ENCODE measurements at places on chromosomes 12 and 14. TPM values are rescaled to one million over a fixed set of nuclear protein-coding genes. Genes with fewer than 3 reads are reported as not detected.

DNA sequence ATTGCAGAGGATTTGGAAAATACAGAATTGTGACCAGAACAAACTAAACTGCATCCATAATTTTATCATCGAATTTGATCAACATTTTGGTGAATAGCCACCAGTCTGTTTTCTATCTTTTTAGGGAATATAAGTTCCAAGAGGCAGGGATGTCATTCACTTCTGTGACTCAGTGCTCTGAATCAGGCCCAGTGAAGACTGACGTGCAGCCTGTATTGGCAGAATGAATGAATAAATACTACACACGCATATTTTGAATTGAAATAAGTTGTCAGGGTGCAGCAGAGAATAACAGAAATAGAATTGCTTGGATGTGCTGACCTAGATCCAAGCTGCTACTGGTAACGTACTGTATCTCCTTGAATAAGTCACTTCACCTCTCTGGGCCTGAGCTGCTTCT lies 1.3 kb upstream of the EMP1 start:
- no peak overlapping the region for H3K27ac ChIP-seq
- H3K27me3 ChIP-seq: peaks cover 5% of the 10 kb centered on the region
- no peaks in the 10 kb centered on the region for H3K36me3 ChIP-seq
- no peak for DNase-seq

GRCh38 chr12:121697093-121697698 lies 15.4 kb upstream of the TMEM120B start:
- H3K27me3 ChIP-seq: no peaks in the 10 kb centered on the region
- H3K27ac ChIP-seq: no peak overlapping the region
- no peak overlapping the region for H3K4me3 ChIP-seq
- DNase-seq: no peak
- H3K4me1 ChIP-seq: peaks cover 8% of the 10 kb centered on the region

DNA sequence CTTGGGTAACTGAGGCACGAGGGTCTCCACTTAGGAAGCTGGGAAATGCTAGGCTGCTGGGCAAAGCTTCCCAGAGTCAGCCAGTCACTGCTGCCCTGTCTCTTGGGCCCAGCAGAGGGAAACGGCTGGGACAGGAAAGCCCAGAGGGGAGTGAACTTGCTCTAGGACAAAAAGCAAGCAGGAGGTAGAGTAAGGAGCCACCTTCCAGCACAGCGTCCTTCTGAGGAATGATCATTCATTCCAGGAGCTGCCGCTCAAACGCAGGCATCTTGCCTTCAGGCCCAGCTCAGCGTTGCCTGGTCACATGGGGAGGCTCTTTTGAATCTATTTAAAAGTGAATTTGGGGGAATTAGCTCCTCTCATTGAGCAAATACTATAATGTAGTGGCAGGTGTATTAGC lies 118.6 kb downstream of the CRACR2A start:
- H3K27me3 ChIP-seq: no peaks in the 10 kb centered on the region
- H3K36me3 ChIP-seq: no peaks in the 10 kb centered on the region
- no peak overlapping the region for H3K27ac ChIP-seq
- no peak overlapping the region for H3K4me3 ChIP-seq

PPP2R3C gene
- polyA plus RNA-seq: 30.9 TPM

DNA sequence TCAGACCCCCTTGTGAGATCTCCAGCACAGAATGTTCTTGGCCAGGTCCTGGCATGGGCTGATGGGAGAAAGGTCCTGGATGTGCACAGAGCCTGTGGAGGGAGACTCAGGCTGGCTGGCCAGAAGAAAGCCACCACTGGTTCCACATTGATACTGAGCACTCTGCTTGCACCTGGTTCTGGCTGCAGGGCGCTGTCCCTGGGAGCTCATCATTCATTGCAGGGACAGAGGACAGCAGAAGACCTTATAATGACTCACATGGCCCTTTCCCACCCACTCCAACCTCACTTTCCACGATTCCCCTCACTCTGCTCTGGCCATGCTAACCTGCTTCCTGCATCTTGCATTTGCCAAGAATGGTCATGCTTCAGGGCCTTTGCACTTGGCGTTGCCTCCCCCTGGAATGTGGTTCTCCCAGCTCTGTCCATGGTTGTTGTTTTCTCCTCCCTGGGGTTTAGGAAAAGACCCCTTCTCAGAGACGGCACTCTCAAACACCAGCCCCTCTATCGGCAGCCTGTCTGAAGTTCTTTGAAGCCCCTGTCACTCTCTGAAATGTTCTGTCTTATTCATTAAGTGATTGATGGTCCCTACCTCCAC lies 10.3 kb downstream of the KRT7 start:
- no peaks in the 10 kb centered on the region for H3K36me3 ChIP-seq
- no peak overlapping the region for H3K27ac ChIP-seq
- H3K4me1 ChIP-seq: peaks cover 30% of the 10 kb centered on the region
- no peak overlapping the region for H3K4me3 ChIP-seq

- H3K4me3 ChIP-seq: no peak overlapping the region
- no peak overlapping the region for H3K27ac ChIP-seq
- DNase-seq: no peak
- no peaks in the 10 kb centered on the region for H3K36me3 ChIP-seq
- no peaks in the 10 kb centered on the region for H3K27me3 ChIP-seq
These were observed 6.5 kb downstream of the TMBIM4 start for GRCh38 chr12:66163289-66163688.

CLEC4D gene
- polyA plus RNA-seq: 0.09 TPM

GRCh38 chr14:64841121-64841651 lies 38.5 kb downstream of the SPTB start:
- peaks cover 91% of the 10 kb centered on the region for H3K4me1 ChIP-seq
- DNase-seq: peak; percentile 63
- H3K36me3 ChIP-seq: no peaks in the 10 kb centered on the region
- no peaks in the 10 kb centered on the region for H3K27me3 ChIP-seq
- peak overlapping the region; percentile 96 for H3K27ac ChIP-seq

ACOT4 gene
- 0.16 TPM for polyA plus RNA-seq

DNA sequence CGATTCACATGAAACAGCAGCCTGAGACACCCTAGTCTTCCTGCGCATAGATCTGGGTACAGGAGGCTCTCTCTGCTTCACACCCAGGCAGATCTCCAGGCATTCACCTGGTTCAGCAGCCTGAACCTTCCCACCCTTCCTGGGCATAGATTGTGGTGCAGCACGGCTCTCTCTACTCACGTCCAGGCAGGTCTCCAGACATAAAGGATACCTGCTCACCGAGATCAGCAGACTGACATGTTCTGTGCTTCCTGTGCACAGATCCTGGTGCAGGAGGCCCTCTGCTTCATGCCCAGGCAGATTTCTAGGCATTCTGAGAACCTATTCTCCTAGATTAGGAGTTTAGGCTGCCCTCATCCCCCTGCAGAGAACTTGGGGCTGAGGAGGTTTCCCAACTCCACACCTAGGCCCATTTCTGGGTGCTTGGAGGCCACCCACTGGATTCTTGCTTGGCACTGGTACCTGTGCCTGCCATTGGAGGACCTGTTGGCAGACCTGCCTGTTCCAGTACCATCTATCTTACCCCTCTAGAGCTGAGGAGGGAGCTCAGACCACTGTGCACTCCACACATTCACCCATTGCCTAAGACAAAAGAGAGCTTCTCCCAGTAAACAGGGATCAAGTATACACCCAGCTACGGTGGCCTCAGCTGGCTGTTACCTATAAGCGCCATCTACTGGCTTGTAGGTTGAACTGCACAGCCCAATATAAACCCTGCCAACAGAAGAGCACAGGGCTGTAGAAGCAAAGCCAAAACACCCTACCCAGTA lies 28.0 kb upstream of the GARIN6 start:
- H3K4me3 ChIP-seq: no peak overlapping the region
- no peaks in the 10 kb centered on the region for H3K36me3 ChIP-seq
- H3K27me3 ChIP-seq: no peaks in the 10 kb centered on the region
- H3K4me1 ChIP-seq: no peaks in the 10 kb centered on the region
- no peak for DNase-seq
- no peak overlapping the region for H3K27ac ChIP-seq

TSPAN19 gene
- 0.06 TPM for polyA plus RNA-seq

GRCh38 chr14:29222671-29223268 lies 456.2 kb downstream of the FOXG1 start:
- no peaks in the 10 kb centered on the region for H3K4me1 ChIP-seq
- no peak for DNase-seq
- H3K36me3 ChIP-seq: no peaks in the 10 kb centered on the region
- no peaks in the 10 kb centered on the region for H3K27me3 ChIP-seq
- no peak overlapping the region for H3K27ac ChIP-seq

SSTR1 gene
- 0.21 TPM for polyA plus RNA-seq

NOS1 gene
- polyA plus RNA-seq: 5.8 TPM

GRCh38 chr12:99027461-99027860 lies 382.4 kb downstream of the APAF1 start:
- H3K27me3 ChIP-seq: no peaks in the 10 kb centered on the region
- no peak overlapping the region for H3K4me3 ChIP-seq
- H3K27ac ChIP-seq: no peak overlapping the region

DNA sequence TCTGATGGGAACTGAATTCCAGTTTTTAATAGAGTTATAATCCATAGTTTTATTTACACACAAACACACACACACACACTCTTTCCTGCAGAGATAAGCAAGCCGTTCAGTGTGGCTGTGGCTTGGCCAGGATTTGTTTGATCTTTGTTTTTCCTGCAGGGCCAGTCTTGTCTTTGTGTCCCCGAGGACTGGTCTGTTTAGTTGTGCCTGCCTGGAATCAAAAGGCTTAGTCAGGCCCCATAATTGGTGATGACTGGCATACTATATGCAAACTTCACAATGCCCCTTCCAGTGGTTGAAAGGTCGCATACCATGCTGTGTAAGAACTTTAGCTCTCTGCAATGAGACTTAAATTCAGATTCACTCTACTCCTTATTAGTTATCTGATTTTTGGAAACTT lies 26.0 kb downstream of the WBP11 start:
- H3K4me1 ChIP-seq: peaks cover 8% of the 10 kb centered on the region
- H3K27ac ChIP-seq: no peak overlapping the region
- no peaks in the 10 kb centered on the region for H3K36me3 ChIP-seq
- H3K27me3 ChIP-seq: no peaks in the 10 kb centered on the region
- DNase-seq: no peak

WIF1 gene
- 0.03 TPM for polyA plus RNA-seq

GRCh38 chr14:46325157-46325556 lies 326.4 kb downstream of the RPL10L start:
- H3K27me3 ChIP-seq: no peaks in the 10 kb centered on the region
- no peak for DNase-seq
- H3K4me3 ChIP-seq: no peak overlapping the region
- no peaks in the 10 kb centered on the region for H3K36me3 ChIP-seq

DNA sequence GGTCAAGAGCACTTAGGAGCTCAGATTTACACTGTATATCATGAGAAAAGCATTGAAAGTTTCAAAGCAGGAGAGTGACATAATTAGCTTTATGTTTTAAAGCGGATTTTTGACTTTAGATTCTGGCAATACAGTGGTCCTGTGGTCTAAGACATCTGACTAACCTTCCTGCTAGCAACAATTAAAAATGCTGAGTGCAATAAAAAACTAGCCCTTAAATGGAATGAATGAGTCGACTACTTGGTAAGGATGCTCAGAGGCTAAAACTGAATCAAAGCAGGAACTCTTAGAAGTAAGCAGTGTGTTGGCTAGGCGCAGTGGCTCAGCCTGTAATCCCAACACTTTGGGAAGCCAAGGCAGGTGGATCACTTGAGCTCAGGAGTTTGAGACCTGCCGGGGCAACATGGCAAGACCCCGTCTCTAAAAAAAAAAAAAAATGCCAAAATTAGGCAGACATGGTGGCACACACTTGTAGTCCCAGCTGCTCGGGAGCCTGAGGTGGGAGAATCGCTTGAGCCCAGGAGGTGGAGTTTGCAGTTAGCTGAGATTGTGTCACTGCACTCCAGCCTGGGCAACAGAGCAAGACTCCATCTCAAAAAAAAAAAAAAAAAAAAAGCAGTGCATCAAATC lies 18.9 kb downstream of the BICD1 start:
- H3K27ac ChIP-seq: no peak overlapping the region
- H3K36me3 ChIP-seq: no peaks in the 10 kb centered on the region
- H3K4me1 ChIP-seq: no peaks in the 10 kb centered on the region
- H3K27me3 ChIP-seq: no peaks in the 10 kb centered on the region
- DNase-seq: no peak

Measured in psoas muscle (tissue), 8 donors.